ENCODE measurements at places on chromosomes 4 and X. TPM values are rescaled to one million over a fixed set of nuclear protein-coding genes. Genes with fewer than 3 reads are reported as not detected.

Gene TMEM156
- total RNA-seq, result 0.97 TPM

Gene MAGEA8
- not detected for total RNA-seq

Gene POU4F2
- not detected for total RNA-seq

Gene ARMCX2
- 66.4 TPM for total RNA-seq

Gene SEPSECS
- 5.3 TPM for total RNA-seq

Gene SLC6A14
- not detected for total RNA-seq

Gene CYBB
- not detected for total RNA-seq

Gene ZFP42
- total RNA-seq, result 0.16 TPM

Gene FHDC1
- total RNA-seq, result under 0.01 TPM

Gene ELOVL6
- 3.1 TPM for total RNA-seq

Gene SFRP2
- total RNA-seq, result under 0.01 TPM
